ENCODE measurements at places on chromosomes 5 and 9.

- DNase-seq, result peak; percentile 21
Measured at GRCh38 chr9:128550226-128550625, 2.2 kb upstream of the SPTAN1 start.

- DNase-seq, result no peak
Measured at GRCh38 chr9:124312290-124313265, 54.8 kb downstream of the NEK6 start.

DNA sequence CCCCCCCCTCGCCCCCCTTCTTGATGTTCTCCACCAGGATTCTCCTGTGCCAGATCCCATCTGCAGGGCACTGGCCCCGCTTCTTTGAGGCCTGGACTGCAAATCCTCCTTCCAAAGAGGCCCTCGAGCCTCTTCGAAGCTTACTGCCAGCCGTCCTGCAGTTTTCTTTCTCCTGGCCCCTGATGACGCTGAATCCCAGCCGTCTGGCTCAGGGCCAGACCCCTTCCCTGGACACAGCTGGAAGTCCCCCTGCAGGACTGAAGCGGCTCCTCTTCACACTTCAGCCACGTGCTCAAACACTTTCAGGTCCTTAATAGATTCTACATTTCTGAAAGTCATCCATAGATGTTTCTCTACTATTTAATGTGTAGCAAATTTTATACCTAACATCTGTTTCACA lies 121.5 kb downstream of the EHMT1 start:
- DNase-seq, result no peak

- no peak for DNase-seq
Measured at GRCh38 chr5:6553972-6554371, 78.9 kb downstream of the NSUN2 start.

- DNase-seq, result no peak
Measured at GRCh38 chr5:107470295-107470582, 200.5 kb downstream of the EFNA5 start.

DNA sequence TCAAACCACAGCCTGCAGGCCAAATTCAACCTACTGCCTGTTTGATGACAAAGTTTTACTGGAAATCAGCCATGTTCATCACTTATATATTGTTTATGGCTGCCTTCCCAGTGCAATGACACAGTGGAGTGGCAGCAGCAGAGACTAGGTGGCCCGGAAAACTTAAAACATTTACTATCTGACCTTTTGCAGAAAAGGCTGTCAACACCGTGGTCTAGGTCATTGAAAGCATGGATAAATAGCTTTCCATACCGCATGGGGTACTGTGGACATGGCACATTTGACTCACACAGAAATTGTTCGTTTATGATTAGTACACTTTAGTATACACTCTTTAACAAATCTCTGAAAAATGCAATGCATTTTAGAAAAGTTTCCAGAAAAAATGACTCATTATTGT lies 298.3 kb upstream of the EFNA5 start:
- DNase-seq, result no peak

DNA sequence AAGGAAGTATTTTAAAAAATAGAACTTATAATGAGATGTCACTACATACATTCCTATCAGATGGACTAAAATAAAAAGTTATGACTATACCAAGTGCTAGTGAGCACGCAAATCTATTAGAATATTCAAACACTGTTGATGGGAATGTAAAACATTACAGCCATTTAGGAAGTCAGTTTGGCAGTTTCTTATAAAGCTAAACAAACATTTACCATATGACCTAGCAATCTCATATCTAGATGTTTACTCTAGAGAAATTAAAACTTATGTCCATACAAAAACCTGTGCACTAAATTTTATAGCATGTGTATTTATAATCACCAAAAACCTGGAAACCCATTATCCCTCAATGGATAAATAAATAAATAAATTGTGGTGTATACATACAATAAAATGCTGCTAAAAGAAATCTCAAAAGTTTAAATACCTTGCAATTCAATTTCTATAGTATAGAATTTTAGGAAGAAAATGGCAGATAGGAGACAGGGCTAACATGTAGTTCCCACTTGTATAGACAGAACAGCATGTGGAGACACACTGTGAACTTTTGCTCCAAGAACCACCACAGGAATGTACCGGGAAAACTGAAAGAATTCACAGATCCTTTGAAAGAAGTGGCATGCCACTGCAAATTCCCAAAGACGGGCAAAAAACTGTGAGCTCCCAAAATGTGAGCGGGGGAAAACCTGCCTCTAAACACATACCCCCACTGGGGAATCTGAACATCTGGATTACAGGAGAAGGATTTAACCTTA lies 174.6 kb upstream of the SPEF2 start:
- DNase-seq, result no peak

DNA sequence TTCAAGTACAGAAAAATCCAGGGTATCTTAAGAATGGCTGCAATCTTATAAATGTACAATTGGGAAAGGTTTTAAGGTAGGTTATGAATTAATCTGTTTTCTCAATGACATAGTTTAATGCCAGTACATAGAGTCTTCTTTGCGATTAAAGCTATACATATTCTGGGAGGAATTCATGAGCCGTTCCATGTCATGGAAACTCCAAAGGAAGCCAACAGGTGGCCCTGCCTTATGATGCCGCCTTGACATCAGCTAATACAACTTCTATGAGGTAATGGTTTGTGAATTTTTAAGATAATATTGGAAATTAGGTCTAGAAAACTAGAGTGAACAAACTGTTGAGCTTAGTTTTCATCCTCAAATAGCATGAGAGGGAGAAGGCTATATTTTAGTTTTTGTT lies 713.4 kb downstream of the EFNA5 start:
- no peak for DNase-seq

- DNase-seq, result no peak
Measured at GRCh38 chr5:34491251-34491620, 164.9 kb upstream of the RAI14 start.

- DNase-seq, result no peak
Measured at GRCh38 chr5:150672237-150672883, 11.3 kb downstream of the MYOZ3 start.

DNA sequence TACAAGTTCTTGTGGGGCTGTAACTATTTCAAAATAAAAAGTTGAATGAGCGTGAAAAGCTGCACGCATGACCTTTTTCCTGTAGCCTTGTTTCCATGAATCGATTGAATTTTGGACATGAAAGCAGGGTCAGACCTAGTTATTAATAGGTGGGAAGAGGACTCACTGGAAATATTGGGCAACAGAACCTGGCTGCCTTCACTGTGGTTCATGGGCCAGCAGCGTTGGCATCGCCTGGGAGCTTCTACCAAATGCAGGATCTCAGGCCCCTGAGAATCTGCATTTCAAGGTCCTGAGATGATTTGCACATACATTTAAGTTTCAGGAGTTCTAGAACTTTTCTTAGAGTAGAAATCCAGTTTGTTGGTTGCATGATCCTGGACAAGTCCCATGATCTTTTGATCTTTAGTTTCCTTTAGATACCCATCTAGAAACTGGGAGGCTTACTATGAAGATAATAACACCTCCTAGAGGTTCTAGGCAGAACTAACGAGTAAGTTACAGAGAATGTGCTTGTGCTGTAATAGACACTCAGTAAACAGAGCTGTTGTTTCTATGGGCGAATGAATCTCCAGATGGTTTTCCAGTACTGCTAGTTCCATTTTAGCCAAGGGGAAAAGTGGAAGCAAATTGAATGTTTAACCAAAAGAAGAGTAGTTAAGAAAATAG lies 12.4 kb downstream of the ANKRD33B start:
- DNase-seq, result no peak

DNA sequence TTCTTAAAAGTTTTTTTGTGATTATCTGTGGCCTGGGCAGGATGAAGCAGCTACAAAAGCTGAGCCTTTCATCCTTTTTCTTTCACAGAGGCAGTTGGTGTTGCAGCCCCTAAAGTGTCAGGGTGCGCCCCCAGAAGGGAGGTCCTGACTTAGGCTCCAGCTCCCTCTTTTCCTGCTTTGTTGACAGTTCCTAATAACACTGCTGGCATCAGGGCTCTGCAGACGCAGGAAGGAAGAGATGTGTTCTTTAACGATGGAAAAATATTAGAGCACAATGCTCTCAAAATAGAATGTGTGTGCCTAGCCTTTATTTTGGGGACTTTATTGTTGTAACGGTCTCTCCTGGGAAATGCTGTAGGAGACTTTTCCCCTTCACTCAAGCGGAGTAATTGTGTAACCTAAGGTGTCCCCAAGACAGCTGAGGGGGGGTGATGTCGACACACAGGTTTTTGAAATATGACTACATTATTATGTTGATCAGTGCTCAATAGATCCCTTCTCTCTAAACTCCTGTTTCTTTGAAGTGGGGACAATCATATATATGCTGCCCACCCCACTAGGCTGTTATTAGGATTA lies 135.6 kb downstream of the SEMA6A start:
- no peak for DNase-seq

DNA sequence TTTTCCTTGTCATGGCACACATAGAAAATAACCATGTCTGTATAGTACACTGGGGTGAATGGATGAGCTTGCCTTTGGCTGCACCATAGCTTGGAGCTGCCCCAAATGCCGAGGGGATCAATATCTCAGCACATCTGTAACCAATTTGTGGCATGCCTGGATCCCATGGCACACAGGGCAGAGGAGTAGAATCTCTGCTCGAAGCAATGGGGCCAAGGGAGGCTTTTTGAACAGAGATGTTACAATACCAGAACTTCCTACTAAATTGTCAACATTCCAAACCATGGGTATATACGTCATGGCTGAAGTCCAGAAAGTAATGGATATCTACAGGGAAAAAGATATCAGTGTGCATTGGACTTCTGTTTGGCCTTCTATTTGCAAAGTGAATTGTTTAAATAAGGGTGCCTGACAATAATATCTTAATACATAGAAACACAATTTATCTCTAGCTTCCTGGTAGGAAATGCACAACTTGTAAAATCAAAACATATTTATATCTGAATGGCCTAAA lies 39.0 kb downstream of the ESM1 start:
- no peak for DNase-seq

All from hippocampal formation (tissue), 2 donors.